ENCODE measurements at places on chromosomes 1 and 21. TPM values are rescaled to one million over a fixed set of nuclear protein-coding genes. Genes with fewer than 3 reads are reported as not detected.
A peak's percentile ranks its signal among the peaks of the same experiment; 100 is the strongest.

Gene PLCH2
- not detected for total RNA-seq

Gene GCSAML
- 0.23 TPM for total RNA-seq

DNA sequence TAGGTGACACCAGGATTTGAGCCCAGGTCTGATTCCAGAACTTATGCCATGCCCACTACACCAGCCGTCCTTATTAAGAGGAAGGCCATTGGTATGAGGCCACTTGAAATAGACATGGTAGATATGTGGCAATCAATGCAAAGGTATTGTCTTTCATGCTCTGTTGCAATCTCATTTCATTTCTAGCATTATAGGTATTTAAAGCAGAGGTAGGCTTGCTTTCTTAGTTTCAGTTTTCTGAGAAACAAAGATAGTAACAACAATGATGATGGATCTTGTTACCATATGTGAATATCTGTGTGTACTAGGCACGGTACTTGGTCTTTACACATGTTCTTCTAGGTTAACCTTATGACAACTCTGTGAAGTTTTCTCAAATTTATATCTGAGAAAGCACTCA lies 113.1 kb downstream of the FGGY start:
- no peaks in the 10 kb centered on the region for H3K27me3 ChIP-seq
- no peak overlapping the region for H3K27ac ChIP-seq
- no peaks in the 10 kb centered on the region for H3K36me3 ChIP-seq
- H3K4me1 ChIP-seq = peaks cover 10% of the 10 kb centered on the region

Gene SPOCD1
- total RNA-seq = 1.5 TPM

DNA sequence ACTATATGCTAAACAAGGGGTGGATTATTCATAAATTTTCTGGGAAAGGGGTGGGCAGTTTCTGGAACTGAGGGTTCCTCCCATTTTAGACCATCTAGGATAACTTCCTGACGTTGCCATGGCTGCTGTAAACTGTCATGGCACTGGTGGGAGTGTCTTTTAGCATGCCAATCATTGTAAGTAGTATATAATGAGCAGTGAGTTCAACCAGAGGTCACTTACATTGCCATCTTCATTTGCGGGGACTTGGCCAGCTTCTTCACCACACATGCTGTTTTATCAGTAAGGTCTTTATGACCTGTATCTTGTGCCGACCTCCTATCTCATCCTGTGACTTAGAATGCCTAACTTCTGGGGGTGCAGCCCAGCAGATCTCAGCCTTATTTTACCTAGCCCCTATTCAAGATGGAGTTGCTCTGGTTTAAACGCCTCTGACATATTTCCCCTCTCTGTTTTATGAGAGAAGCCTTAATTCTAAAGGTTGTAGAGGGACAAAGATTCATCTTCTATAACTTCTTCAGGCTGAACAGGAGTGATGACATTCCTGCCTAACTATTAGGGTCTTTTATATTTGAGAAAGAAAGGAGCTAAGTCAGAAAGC lies 60.4 kb downstream of the DIP2A start:
- no peak overlapping the region for H3K27ac ChIP-seq
- H3K36me3 ChIP-seq = peaks cover 19% of the 10 kb centered on the region
- DNase-seq = no peak
- peaks cover 18% of the 10 kb centered on the region for H3K4me1 ChIP-seq

GRCh38 chr1:157152510-157152909 lies 14.3 kb upstream of the ETV3 start:
- no peak overlapping the region for H3K4me3 ChIP-seq
- H3K36me3 ChIP-seq = no peaks in the 10 kb centered on the region
- DNase-seq = no peak
- no peak overlapping the region for H3K27ac ChIP-seq

DNA sequence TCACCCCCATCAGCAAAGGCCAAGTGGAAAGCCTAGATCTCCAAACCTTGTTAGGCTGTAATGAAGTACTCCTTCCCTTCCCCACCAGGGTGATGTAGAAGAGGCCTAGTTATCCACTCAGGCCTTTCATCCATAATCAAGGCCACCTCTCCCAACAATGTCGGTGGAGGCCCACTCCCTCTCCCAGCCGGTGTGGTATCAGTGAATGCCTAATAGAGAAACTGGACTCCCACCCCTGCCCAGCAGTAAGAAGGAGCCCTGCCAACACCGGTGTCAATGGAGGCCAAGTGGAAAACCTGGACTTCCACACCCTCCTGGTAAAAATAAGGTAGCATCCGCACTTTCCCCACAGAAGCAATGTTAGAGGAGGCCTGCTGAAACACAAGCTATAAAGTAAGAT lies 23.9 kb downstream of the NDUFS5 start:
- no peak overlapping the region for H3K4me3 ChIP-seq
- H3K27me3 ChIP-seq = no peaks in the 10 kb centered on the region
- no peak for DNase-seq
- H3K27ac ChIP-seq = no peak overlapping the region
- H3K4me1 ChIP-seq = peaks cover 8% of the 10 kb centered on the region
- H3K36me3 ChIP-seq = peaks cover 6% of the 10 kb centered on the region

DNA sequence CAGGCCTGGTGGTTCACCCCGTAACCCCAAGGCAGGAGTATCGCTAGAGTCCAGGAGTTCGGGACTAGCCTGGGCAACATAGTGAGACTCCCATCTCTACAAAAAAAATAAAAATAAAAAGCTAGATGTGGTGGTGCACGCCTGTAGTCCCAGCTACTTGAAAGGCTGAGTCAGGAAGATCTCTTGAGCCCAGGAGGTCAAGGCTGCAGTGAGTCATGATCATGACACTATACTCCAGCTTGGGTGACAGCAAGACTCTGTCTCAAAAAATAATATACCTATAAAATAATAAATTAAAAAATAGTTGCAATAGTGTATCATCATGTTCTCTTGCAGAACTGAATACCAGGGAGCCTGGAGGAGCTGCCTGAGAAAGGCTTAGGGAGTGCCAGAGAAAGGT lies 19.9 kb upstream of the TMEM39B start:
- no peak for DNase-seq
- peaks cover 6% of the 10 kb centered on the region for H3K4me1 ChIP-seq
- peak overlapping the region; percentile 61 for H3K27ac ChIP-seq
- no peaks in the 10 kb centered on the region for H3K27me3 ChIP-seq
- H3K36me3 ChIP-seq = peaks cover 26% of the 10 kb centered on the region

Gene SMIM11
- 2.0 TPM for total RNA-seq

GRCh38 chr1:90580176-90580575 lies 136.9 kb downstream of the BARHL2 start:
- no peak overlapping the region for H3K4me3 ChIP-seq
- no peak overlapping the region for H3K27ac ChIP-seq
- no peaks in the 10 kb centered on the region for H3K4me1 ChIP-seq
- DNase-seq = no peak

GRCh38 chr1:27614625-27615344 lies 10.8 kb upstream of the AHDC1 start:
- H3K36me3 ChIP-seq = no peaks in the 10 kb centered on the region
- H3K27me3 ChIP-seq = peaks cover 16% of the 10 kb centered on the region
- H3K4me1 ChIP-seq = peaks cover 19% of the 10 kb centered on the region
- DNase-seq = peak; percentile 31

Gene CFAP141
- total RNA-seq = not detected

- peaks cover 38% of the 10 kb centered on the region for H3K36me3 ChIP-seq
- no peak overlapping the region for H3K27ac ChIP-seq
- no peaks in the 10 kb centered on the region for H3K27me3 ChIP-seq
- H3K4me3 ChIP-seq = no peak overlapping the region
Observed at GRCh38 chr1:108152782-108153222, 47.3 kb downstream of the SLC25A24 start.
